ENCODE measurements at places on chromosomes 12 and 14.

GRCh38 chr14:100278702-100279101, 27.5 kb downstream of the SLC25A29 start:
- DNase-seq, result peak; percentile 50

GRCh38 chr12:124928912-124929530, 14.6 kb upstream of the UBC start:
- no peak for DNase-seq

- peak; percentile 57 for DNase-seq
Observed at GRCh38 chr14:103436533-103436932, 51.3 kb downstream of the MARK3 start.

- peak; percentile 5 for DNase-seq
Observed at GRCh38 chr14:22753586-22753985, 12.9 kb upstream of the OXA1L start.

- peak; percentile 67 for DNase-seq
Observed at GRCh38 chr12:113162102-113163029, 12.8 kb downstream of the CFAP73 start.

DNA sequence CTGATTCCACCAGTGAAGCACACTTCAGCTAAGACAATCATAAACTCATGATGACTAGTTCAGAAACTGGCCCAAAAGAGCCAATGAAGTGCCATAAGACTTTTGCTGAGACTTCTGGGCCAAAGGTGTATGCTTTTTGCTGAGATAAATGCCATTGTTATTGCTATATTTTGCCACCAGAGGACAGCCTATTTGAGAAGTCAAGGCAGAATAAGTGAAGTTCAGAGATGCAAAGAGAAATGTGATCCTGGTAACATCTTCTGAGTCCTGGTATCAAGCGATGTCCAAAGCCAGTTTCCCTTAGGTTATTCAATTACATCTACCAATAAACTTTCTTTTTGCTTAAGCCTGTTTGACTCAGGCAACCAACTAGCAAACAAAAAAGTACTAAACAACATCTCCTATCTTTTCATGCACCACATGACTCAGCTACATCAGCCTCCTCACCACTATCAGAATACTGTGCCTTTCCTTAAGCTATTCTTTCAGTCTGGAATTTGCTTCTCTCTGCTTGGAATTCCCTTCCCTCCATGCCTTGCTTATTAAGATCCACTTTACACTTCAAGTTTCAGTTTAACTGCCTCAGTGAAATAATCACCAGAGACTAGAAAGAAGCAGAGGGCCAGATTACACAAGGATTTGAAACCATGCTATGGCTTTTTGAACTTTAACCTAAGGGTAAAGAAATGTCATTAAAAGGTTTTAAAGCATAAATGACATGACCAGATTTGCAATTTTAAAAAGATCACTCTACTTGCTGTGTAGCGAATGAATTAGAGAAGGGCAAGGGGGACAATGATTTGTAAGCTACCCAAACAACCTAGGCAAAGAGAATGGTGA, 14.0 kb downstream of the CRY1 start:
- DNase-seq, result peak; percentile 64

DNA sequence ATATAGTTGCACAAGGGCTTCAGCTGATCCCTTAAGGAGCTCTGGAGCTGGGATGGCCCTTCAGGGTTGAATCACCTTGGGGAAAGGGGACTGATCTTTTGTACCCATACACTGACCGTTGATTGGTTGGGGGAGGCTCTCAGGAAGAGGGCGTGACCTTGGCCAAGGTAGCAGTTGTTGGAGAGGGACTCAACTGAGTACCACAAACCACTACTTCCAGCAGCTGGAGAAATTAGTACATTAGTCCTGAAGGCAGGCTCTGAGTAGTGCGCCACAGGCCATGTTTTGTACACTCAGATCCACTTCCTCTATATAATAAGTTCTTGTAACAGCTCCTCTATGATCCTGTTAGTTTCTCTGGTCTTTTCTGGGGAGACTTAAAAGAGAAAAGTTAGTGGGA, 317.6 kb downstream of the CCDC91 start:
- DNase-seq, result no peak

DNA sequence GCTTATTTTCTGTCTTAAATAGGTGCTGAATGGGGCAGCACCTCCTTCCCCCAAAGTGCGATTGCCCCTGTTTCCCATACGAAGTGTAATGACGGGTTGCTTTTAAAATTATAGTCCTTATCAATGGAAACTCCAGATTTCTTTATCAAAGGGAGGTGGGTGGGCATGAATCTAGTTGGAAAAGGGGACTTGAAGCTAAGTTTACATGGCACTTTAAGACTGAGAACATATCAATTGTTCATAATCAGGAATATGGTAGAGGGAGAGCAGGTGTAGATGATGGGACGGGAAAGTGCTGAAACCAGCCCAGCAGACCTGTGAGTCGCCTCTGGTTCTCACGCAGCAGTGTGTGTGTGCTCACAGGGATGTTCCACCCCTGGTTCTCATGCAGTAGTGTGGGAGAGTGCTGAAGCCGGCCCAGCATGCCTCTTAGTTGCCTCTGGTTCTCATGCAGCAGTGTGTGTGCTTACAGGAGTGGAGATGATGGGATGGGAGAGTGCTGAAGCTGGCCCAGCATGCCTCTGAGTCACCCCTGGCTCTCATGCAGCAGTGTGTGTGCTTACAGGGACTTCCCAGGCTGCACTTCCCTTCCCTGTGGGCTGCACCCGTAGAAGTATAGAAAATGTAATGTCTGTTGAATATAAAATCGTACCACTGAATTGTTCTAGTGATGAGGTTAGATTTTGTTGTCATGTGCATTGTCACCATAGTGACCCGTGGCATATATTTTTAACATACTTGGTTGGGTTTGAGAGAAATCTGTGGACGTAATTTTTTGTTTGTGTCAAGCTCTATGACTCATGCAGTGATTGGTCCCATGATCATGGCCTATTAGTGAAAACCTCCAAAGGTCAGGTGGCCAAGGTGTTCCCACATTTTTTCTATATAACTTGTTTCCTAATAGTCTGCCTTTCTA, 51.6 kb downstream of the GPATCH2L start:
- DNase-seq, result peak; percentile 98
